ENCODE measurements at places on chromosomes 11 and 22.
A peak's percentile ranks its signal among the peaks of the same experiment; 100 is the strongest.

- peak; percentile 42 for DNase-seq
These were observed 874 bp upstream of the PLAAT4 start for GRCh38 chr11:63535734-63536133.

- DNase-seq = no peak
These were observed 30.2 kb upstream of the CSTF3 start for GRCh38 chr11:33191467-33191866.

GRCh38 chr11:68009391-68010089 lies 587 bp upstream of the ALDH3B1 start:
- DNase-seq = no peak

DNA sequence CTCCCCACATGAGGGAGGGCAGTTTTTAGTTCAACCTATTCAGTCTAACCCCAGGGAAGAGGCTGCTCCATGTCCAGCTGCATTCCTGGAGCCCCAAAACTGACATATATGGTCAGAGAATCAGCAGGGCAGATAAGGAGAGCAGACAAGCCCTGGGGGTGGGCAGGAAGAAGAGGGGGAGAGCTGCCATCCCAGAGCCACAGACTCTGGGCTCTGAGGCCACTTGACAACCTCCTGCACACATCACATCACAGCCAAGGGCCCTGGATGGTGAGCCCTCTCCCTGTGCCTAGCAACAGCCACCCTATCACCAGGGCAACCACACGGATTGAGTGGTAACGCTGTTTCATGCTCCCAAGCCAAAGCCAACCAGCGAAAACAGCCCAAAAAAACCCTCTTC lies 3.1 kb downstream of the ARHGAP1 start:
- DNase-seq = no peak

GRCh38 chr11:76791861-76792260 lies 8.7 kb downstream of the TSKU start:
- DNase-seq = no peak
